NCI-H1048 (cell line): ENCODE measurements at places on chromosomes 1 and 21.

DNA sequence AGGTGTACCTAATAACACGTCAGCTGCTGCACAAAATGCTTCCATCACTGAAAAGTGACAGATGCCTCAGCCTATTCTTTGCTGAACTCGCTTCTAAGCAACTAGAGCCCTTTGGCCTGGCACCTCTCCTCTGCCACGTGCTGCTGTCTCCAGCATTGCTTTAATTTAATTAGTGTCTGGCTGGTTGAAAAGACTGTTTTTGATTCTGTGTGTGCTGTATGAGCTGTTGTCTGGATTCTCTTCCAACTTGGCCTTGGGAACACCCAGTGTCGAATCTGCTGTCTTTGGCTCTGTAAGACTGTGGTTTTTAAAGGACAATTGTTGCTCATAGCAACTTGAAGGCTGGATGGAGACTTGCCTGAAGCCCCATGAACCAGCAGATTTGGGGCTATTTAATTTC, 109.5 kb downstream of the PSMG1 start:
- no peak for DNase-seq

DNA sequence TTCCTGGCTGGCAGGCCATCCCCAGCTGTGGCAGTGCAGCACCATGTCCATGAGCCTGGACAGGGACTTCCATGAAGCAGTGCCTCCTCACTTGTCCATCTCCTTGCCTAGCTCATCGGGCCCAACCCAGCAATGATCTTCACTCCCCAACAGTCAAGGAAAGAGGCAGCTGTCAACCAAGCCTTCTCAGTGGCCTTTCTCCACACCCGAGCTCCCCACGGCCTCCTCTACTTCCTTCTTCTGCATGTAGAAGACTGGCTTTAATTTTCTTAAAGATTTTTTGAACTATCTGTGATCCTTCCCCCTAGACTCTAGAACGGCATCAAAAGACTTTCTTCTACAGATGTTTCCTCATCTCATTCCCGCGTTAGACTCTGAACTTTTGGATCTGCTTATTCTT, 65.5 kb upstream of the COA6 start:
- no peak for DNase-seq

DNA sequence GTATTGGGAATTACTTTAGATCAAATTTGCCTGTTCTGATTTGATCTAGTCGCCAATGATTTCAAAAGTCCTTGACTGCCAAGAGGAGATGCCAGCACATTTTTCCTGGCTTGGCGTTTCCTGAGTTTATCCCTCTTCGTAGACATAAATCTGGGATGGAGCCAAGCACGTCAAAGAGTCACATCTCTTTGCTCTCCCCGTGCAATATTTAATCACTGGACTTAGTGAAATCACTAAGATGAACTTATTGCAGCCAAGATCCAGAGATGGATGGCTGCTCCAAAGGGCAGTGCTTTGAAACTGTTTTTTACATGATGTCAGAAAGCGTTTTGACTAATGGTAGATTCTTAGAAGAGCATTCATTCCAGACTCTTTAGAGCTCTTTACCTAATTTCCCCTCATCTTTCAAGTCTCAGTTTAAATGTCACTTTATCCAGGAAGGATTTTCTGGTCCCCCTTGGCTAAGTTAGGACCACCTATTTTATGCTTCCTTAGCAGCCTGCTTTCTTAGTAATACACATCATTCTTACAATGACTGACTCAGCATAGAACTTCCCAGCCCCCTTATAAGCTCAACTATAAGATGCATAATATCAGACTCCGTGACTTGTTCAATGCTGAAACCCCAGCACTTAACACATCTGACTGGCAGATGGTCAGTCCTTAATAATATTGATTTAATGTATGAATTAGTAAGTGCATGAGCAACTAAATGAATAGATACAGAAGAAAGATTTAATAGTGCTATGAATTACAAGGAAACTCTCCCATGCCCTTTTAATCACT, 94.4 kb upstream of the GREM2 start:
- DNase-seq: no peak

DNA sequence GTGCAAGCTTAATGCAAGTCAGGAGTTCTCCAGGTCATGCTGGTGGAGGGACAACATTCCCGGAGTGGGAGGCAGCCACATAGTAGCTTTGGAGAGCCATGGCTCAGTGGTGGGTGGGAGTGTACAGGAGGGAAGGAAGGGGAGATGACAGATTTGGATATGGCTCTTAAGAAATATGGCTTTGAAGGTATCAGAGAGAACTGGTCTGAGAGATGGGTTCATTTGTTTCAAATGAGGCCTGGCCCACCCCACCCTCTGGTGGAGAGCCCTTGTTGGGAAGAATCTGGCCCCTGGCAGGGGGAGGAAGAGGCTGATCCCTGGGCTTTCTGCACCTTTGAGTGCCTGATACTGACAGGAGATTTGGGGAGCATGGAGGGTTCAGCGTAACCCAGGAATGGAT, 6.1 kb downstream of the DMBX1 start:
- no peak for DNase-seq

GRCh38 chr1:33161061-33161681, 20.7 kb downstream of the TRIM62 start:
- no peak for DNase-seq

DNA sequence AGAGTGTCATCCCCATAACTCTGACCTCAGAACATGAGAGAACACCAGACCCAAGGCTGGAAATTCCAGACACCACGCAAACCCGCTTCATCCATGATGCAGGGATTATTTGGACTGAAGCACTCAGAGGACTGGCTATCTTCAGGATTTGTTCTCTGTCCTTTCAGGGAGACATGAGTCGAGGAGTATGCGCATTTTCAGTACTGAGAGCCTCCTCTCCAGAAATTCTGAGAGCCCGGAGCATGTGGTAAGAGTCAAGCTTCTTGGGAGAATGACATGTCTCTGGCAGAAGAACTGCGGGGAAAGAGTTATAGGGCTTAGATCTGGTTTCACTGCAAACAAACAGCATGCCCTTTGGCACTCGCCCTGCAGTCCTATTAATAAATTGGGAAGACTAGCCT, 6.9 kb downstream of the LAX1 start:
- no peak for DNase-seq

- DNase-seq: no peak
Observed at GRCh38 chr1:183697814-183698590, 44.9 kb upstream of the APOBEC4 start.

DNA sequence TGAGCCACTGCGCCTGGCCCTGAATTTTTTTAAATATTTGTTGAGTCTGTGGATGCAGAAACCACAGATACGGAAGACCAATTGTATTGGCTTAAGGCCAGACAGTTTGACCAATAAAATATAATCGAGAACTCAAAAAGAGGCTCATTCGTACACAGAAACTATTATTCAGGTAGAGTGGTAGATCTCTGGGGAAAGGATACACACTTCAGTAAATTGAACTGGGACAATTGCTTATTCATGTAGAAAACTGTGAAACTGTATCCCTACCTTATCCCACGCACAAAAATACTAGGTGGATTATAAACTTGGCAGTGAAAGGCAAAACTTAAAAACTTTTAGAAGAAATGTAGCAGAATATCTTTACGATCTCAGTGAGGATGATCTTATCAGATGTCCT, 25.0 kb upstream of the SHE start:
- no peak for DNase-seq

- DNase-seq: no peak
Observed at GRCh38 chr1:109269212-109269980, 13.5 kb downstream of the PSRC1 start.

DNA sequence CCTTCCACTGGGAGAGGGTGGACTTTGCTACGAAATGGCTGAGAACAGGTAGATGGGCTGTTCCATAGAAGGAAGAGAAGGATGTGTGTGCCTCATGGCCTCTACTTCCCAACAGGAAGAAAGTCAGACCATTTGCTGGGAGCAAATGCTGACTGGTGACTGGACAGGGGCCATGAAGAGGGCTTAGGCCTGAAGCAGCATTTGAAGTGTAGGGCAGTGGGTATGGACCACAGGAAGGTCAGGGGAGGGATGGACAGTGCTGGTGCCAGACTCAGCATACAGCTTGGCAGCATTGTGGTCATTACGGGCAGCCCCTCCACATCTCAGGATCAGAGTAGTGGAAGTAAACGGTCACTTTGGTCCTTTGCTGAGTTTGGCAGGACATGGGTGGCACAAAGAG, 275.7 kb downstream of the MATN1 start:
- DNase-seq: no peak

DNA sequence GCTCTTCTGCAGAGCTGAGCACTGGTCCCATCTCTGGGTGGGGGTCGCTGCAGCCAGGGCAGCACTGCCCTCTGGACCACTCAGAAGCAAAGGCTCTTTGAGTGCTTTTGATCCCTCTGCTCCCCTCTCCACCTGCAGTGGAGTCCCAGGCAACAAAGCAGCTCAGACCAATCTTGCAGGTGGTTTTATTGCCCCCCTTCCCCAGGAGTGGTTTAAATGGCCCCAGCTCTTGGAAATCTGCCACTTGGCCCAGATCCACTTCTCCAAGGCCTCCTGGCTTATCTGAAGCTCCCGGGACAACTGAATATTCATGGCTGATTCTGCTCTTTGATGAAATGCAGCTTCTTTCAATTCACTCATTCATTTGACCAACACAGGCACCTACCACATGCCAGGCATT, 2.7 kb downstream of the STUM start:
- no peak for DNase-seq

- DNase-seq: no peak
Observed at GRCh38 chr21:44438531-44439210, 16.6 kb upstream of the LRRC3 start.

- DNase-seq: no peak
Observed at GRCh38 chr1:1072299-1072848, 1.7 kb downstream of the RNF223 start.

- DNase-seq: no peak
Observed at GRCh38 chr1:84795213-84795612, 97.8 kb downstream of the LPAR3 start.

- DNase-seq: peak; percentile 57
Observed at GRCh38 chr21:45439161-45439872, 34.4 kb downstream of the COL18A1 start.

GRCh38 chr1:14513111-14513510, 85.4 kb upstream of the KAZN start:
- DNase-seq: no peak

DNA sequence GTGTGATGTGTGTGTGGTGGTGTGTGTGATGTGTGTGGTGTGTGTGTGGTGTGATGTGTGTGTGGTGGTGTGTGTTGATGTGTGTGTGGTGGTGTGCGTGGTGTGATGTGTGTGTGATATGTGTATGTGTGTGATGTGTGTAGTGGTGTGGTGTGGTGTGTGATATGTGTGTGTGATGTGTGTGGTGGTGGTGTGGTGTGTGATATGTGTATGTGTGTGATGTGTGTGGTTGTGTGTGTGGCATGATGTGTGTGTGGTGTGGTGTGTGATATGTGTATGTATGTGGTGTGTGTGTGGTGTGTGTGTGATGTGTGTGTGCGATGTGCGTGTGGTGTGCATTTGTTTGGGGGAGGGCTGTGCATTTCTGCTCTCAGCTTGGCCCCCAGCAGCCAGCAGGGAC, 7.1 kb upstream of the PCBP3 start:
- no peak for DNase-seq

- no peak for DNase-seq
Observed at GRCh38 chr1:92749024-92749634, 35.8 kb downstream of the EVI5 start.

DNA sequence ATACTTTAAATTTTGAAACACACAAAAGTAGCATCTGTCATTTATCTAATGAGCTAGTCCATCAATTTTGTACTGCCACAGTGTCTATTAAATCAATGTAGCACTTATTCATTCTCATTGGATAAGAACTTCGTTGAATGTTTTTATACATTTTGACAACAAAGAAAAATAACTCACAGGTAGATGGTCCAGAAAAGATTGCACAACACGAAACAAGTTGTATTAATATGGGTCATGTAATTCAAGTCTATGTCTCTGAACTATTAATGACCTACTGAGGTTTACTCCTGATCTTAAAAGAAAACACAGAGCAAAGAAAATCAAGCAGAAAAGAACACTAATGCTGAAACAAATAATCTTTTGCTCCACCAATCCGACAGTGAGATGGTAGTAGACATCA, 15.3 kb downstream of the HP1BP3 start:
- no peak for DNase-seq

GRCh38 chr1:99952522-99952921, 17.3 kb upstream of the SLC35A3 start:
- DNase-seq: no peak
